ENCODE measurements at places on chromosomes 1 and 21. TPM values are rescaled to one million over a fixed set of nuclear protein-coding genes. Genes with fewer than 3 reads are reported as not detected.

Gene IL19
- not detected for total RNA-seq

Gene KCNT2
- 4.8 TPM for total RNA-seq

Gene SH3BGR
- total RNA-seq: 3.0 TPM

Gene NPL
- 1.2 TPM for total RNA-seq

Gene NIT1
- total RNA-seq: 19.1 TPM

Gene RGS5
- 33.9 TPM for total RNA-seq

Measured in smooth muscle cell of the umbilical artery (primary cell).